ENCODE measurements at places on chromosomes 12 and 14. TPM values are rescaled to one million over a fixed set of nuclear protein-coding genes. Genes with fewer than 3 reads are reported as not detected.

TAS2R13 gene
- 0.36 TPM for total RNA-seq

HOXC6 gene
- 23.6 TPM for total RNA-seq

FOXN3 gene
- 73.6 TPM for total RNA-seq

MYO1H gene
- not detected for total RNA-seq

PLEKHG7 gene
- not detected for total RNA-seq

LGALS3 gene
- 44.5 TPM for total RNA-seq

PRIM1 gene
- 2.3 TPM for total RNA-seq

C14orf132 gene
- 0.57 TPM for total RNA-seq

SMCO3 gene
- total RNA-seq: not detected

CSRP2 gene
- 7.0 TPM for total RNA-seq

IFNG-AS1 gene
- 0.21 TPM for total RNA-seq

AQP6 gene
- total RNA-seq: not detected

NRIP2 gene
- 0.96 TPM for total RNA-seq

LARP4 gene
- total RNA-seq: 81.2 TPM

KRT82 gene
- total RNA-seq: not detected

DNA sequence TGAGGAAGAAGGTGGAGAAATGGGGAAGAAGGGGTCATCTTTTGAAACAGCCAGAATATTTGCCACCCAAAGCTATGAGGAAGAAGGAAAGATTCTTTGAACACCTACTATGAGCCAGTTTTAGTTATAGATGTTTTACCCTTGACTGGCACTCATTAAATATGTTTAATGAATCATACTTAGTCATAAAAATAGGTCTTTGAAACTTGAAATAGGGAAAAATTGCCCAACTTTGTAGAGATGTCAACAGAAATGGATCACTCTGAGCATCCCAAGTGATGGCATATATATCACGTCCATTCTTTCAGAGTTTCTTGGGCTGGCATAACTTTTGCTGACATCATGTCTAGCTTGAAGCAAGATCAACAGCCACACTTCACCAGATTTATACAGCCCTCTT, 263.5 kb downstream of the RPAP3 start:
- DNase-seq: no peak

DNA sequence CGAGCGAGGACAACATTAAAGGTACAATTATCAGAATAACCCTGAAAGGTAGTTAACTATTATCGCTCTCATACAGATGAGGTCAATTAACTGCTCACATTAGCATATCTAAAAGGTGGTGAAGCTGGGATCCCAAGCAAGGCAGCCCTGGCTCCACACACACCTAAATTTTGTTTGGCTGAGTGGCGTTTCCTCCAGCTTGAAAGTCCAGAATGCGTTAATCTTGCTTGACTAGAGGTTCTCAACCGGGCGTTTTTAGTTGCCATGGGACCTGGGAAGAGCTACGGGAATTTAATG, 531 bp downstream of the DLGAP5 start:
- DNase-seq: no peak

DNA sequence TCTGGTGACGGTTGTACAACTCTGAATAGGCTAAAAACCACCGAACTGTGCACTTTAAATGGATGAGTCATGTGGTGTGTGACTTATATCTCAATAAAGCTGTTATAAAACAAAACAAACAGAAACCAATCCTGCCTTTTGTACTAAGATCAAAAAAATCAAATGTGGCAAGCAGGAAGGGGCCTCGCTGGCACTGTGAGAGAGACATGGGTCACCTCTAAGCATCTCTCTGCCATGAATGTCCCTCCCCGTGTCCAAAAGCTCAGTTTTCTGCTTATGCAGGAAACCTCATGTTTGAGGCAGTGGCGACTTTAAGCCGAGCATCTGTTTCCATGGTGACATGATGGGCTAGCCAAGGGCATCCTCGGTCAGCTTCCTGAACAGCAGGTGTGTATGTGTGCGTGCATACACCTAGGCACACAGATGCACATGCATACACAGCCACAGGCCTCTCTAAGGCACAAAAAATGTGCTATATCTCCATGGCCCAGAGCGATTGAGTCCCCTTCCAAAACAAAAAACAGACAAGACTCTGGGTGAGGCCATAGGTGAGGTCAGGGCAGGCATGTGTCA, 44.4 kb downstream of the ARL6IP4 start:
- no peak for DNase-seq

DNA sequence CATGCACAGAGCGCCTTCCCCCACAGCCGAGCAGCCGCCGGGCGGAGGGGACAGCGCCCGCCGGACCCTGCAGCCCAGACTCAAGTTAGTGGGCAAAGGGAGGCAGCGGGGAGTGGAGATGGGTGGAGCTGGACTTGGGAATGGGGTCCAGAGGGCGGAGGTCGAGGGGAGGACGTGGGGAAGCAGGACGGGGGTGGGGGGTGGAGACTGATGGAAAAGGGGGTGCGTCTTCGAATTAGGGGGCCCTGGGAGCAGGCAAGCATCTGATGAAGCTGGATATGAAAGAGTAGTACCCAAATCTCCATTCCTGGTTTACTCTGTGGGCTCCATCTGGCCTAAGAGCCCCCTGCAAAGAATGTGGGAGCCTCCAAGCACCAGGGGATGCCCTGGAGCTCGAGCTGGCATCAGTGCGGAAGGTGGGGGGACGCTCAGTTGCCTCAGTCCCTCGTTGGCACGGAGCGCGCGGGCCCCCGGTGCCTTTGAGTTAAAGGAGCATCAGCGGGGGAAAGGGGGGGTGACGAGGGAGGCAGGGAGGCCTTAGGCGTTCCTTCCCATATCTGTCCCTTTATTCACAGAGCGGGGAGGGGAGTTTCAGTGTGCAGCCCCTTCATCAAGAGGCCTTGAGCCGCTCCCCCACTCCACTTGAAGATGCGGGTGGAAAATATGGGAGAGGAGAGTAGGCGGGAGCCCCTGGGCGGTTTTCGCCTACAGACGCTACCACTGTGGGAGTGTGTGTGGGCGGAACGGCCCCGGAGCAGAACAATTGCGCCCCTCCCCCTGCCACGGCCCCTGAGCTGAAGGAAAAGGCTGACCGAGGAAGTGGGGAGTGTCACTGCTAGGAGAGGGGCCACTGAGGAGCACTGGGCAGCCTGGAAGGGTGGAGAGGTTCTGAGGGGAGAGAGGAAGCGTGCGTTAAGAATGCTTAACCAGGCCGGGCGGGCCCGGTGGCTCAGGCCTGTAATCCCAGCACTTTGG, 644 bp downstream of the NAB2 start:
- peak; percentile 77 for DNase-seq

- peak; percentile 90 for DNase-seq
Observed at GRCh38 chr12:62466594-62467491, at the start of gene MON2. Gene MON2, plus strand, starts transcription at chr12:62466826. Its CDS starts 382 bp downstream, at chr12:62467208.

DNA sequence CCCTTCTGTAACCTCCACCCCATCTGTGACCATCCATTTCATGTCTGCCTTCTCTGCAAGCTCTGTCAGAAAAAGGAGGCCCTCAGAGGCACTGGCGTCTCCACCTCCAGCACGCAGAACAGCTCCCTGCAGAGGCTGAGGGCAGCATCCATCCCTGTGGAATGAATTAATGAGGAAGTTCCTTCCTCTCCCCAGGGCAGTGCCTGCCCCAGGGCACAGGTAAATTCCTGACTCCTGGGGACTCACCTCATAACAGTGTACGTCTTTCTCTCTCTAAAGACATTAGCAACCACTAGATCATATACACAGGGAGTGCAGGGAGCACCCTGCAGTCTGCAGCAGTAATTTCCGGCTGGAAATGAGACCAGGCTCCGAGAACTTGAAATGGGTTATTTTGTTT, 155.0 kb upstream of the TMEM132C start:
- no peak for DNase-seq

- no peak for DNase-seq
Observed at GRCh38 chr14:80475074-80475473, 263.8 kb upstream of the DIO2 start.

DNA sequence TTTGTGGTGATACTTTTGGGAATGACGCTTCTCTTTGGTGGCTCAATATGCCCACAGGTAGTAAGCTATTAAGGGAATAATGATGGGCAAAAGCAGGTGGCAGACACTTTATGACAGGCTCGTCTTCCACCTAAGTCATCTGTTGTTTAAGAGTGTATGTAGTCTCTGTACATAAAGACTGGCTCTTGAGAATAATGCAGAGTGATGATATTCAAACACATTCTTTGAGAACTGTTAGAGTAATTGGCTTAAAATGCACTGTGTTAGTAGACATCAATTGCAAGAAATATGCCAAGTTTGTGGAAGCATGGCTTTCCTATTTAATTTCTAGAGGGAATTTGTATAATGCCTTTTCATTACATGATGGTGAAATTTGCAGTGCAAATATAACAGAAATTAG, 694.8 kb upstream of the MIS18BP1 start:
- DNase-seq: no peak

DNA sequence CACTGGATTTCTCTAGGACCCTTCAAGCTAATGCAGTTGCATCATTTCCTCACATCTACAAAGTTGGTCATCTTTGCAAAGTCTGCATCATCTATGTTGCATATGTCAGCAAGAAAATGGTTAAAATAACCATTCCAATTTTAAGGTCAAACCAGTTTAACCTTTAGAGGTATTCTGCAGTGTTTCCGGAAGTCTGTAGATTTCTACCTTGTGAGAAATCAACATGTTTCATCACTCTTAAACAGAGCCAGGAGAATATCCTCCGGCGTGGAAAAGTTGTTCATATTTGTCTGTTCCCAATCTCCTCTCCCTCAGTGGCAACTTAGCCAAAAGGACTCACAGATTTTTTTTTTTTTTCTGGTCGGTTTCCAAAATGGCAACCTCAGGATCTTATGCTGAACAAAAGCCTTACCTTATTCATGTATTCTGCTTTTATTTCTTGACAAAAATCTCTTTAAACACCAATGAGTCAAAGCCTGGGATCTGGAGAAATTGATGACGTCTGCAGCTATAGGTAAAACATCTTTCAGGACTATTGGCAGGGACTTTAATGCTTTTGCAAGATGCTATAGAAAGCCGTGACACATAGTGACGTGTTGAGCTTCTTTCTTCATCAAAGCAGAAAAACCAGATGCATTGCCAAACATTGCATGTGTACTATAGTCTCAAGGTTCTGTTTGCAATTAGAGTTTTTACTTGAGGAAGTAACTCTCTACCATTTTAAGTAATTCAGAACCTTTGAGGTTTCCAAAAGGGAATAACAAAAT, 16.0 kb upstream of the CDK17 start:
- DNase-seq: no peak

DNA sequence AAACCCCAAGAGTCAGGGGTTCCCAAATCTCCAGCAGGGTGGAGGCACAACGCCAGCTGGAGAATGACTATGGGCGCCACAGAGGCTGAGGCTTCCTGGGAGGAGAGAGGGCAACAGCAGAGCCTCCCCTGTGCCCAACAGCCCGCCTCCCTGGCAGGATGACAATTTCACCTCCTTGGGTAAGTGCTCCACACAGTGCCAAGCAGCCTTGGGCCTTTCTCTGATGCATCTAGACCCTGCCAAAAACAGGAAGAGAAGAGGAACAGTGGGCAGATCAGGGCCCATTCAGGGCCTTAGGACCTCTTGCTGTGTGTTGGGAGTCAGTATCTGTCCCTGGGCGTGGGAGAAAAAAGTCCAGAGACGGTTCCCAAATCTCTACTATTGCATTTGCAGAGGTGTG, 5.0 kb upstream of the OR10P1 start:
- no peak for DNase-seq

GRCh38 chr14:67371247-67372148, 11.4 kb downstream of the EIF2S1 start:
- no peak for DNase-seq

DNA sequence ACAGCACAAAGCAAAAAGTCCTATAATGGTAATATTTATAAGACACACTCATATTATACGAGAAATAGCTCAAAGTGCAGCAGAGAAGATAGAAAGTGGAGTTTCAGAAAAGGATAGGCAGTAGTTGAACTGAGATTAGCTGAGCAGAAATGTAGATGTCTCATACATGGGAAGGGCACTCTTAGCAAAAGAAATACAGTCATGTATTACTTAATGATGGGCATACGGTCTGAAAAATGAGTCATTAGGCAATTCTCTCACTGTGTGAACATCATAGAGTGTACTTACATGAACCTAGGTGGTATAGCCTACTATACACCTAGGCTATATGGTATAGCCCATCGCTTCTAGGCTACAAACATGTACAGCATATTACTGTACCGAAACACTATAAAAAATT, 671.3 kb downstream of the RPS29 start:
- DNase-seq: no peak

DNA sequence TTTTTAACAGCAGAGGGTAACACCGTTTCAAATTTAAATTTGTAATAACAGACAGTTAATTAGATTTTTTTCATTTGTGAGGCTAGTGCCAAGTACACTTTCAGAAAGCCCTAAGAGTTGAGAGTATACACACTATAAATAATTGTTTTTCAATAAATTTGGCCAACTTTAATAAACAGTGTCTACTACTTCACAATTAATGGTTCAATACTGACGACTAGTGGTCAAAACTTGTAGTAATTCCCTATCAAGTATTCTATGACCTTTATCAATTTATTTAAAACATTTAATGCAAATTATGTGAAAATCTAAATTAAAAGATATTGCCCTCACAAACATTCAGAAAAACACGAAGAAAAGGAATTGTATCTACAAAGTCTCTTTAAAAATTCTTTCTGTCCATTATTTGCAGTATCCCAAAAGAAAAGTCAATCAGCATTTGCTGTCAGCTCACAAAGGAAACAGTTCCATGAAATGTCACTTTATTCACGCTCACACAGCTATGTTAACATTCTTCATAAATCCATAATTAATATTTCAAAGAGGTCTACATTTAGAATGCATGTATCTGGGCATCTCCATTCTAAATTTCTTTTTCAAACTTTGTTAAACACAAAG, 91.2 kb downstream of the CEP128 start:
- no peak for DNase-seq

GRCh38 chr14:57835766-57836165, 30.1 kb downstream of the SLC35F4 start:
- DNase-seq: no peak

- DNase-seq: peak; percentile 89
Observed at GRCh38 chr14:105489542-105490266, 1.3 kb upstream of the TEDC1 start.

- no peak for DNase-seq
Observed at GRCh38 chr14:56490379-56490778, 89.2 kb upstream of the TMEM260 start.

- no peak for DNase-seq
Observed at GRCh38 chr12:95547522-95548055, 3.7 kb downstream of the USP44 start.

- DNase-seq: no peak
Observed at GRCh38 chr12:118463677-118464076, 87.3 kb downstream of the SUDS3 start.

GRCh38 chr12:100027671-100028070, 42.9 kb upstream of the ANKS1B start:
- DNase-seq: no peak

Data from psoas muscle (tissue), 8 donors.